Naive thymus-derived CD4-positive, alpha-beta T cell (primary cell): ENCODE measurements at places on chromosomes 1 and 21.

- no peak overlapping the region for H3K27ac ChIP-seq
- no peak for DNase-seq
- peaks cover 59% of the 10 kb centered on the region for H3K4me1 ChIP-seq
These were observed 13.8 kb downstream of the MIER1 start for GRCh38 chr1:66938613-66939012.

DNA sequence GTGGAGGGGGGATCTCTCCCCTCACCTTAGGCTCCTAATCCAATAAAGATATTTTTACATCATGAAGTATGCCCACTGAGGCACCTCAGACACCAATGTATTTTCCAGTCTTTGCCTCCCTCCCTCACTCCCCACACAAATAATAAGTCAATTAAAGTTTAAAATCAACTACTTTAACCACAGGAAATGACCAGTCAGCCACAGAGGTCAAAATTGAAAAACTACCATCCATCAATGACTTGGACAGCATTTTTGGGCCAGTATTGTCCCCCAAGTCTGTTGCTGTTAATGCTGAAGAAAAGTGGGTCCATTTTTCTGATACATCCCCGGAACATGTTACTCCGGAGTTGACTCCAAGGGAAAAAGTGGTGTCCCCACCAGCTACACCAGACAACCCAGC lies 70.6 kb upstream of the DYNLT5 start:
- no peak overlapping the region for H3K27ac ChIP-seq
- no peaks in the 10 kb centered on the region for H3K36me3 ChIP-seq
- no peaks in the 10 kb centered on the region for H3K4me1 ChIP-seq
- H3K27me3 ChIP-seq: no peaks in the 10 kb centered on the region
- no peak overlapping the region for H3K4me3 ChIP-seq

GRCh38 chr1:42832641-42833240 lies 13.7 kb upstream of the ZNF691 start:
- no peak overlapping the region for H3K4me3 ChIP-seq
- no peak overlapping the region for H3K27ac ChIP-seq
- no peaks in the 10 kb centered on the region for H3K36me3 ChIP-seq
- no peak for DNase-seq
- H3K4me1 ChIP-seq: no peaks in the 10 kb centered on the region
- H3K27me3 ChIP-seq: no peaks in the 10 kb centered on the region

GRCh38 chr1:219081943-219082925 lies 91.4 kb upstream of the LYPLAL1 start:
- DNase-seq: no peak
- H3K4me1 ChIP-seq: no peaks in the 10 kb centered on the region
- no peak overlapping the region for H3K27ac ChIP-seq
- no peak overlapping the region for H3K4me3 ChIP-seq

DNA sequence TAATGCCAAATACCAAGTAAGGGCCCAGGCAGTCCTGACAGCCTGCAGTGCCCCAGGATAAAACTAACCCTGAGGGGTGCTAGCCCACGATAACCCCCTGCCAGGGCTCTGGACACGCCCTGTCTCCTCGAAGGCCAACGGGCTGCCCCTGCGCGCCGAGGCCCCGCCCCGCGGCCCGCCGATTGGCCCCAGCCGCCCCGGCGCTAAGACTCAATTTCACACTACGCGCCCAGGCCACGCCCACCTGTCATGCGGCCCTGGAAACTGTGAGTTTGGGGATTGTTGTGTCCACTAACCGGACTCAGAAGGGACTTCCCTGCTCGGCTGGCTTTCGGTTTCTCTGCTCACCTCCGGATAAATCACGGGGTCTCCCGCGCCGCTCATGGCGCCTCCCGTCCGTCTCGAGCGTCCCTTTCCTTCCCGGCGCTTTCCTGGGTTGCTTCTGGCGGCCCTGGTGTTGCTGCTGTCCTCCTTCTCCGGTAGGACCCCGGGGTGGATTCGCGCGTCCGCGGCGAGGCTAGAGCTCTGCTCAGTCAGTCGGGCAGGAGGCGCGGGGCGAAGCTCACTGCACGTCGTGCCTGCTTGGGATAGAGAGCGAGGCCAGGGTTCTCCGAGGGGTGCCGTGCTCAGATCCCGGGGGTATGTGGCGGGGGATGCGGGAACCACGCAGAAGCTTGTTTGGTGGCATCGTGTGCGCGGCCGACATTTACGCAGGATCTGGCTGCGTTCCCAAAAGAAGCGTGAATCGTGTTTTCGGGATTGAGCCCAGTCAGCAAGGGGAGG lies at the start of gene CR1L:
Gene CR1L, plus strand, starts transcription at position 282 of the 783 bp plus-strand sequence. Its CDS starts 101 bp downstream, at position 383.
- peak within 1 kb of the TSS; percentile 66 for H3K4me3 ChIP-seq
- H3K4me1 ChIP-seq: peaks cover 9% of the 10 kb centered on the region
- peaks cover 7% of the 10 kb centered on the region for H3K27me3 ChIP-seq
- DNase-seq: peak; percentile 71

GRCh38 chr1:239058190-239058589 lies 328.2 kb upstream of the CHRM3 start:
- H3K4me1 ChIP-seq: no peaks in the 10 kb centered on the region
- DNase-seq: no peak

DNA sequence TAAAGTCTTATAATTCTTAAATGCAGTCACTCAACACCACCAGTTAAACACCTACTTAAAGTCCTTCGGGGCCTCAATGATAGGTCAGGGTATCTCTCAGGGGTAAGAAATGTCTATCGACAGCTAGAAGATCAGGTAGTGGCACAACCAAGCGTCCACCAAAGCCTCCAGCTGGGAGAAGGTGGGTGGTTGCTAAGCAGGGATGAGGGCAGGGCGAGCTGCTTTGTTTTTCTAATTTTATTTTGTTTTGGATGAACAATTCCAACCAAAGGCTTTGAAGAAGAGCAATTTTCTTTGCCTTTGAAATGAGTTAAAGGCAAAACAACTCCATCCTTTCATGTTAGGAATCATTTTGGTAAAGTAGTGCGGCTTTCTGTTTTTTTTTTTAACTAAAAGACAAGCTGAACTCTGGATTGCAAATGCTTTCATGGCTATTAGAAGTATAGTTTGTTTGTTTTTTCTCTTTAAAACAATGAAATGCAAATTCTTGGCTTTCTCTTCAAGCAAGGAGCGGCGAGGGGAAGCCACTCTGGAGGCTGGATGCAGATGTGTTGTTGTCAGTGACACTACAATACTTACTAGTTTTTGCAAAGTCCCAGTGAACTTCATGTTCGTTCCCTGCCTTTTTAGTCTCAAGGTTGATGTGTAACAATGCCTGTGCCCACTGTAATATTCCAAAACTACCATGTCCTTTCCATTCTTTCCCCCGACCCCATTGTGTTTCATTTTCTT lies 106.0 kb downstream of the MRPS6 start:
- no peak overlapping the region for H3K4me3 ChIP-seq
- no peaks in the 10 kb centered on the region for H3K4me1 ChIP-seq
- H3K27ac ChIP-seq: no peak overlapping the region
- no peaks in the 10 kb centered on the region for H3K36me3 ChIP-seq
- no peak for DNase-seq
- H3K27me3 ChIP-seq: no peaks in the 10 kb centered on the region

- no peaks in the 10 kb centered on the region for H3K36me3 ChIP-seq
- no peak overlapping the region for H3K27ac ChIP-seq
- peak; percentile 10 for DNase-seq
- no peaks in the 10 kb centered on the region for H3K4me1 ChIP-seq
- no peaks in the 10 kb centered on the region for H3K27me3 ChIP-seq
These were observed 55.5 kb downstream of the FOXO6 start for GRCh38 chr1:41416552-41417334.

GRCh38 chr1:160437432-160438316 lies 37.3 kb downstream of the VANGL2 start:
- H3K27ac ChIP-seq: peak overlapping the region; percentile 80
- H3K4me3 ChIP-seq: peak overlapping the region; percentile 59
- peak; percentile 33 for DNase-seq
- H3K36me3 ChIP-seq: no peaks in the 10 kb centered on the region
- H3K4me1 ChIP-seq: peaks cover 33% of the 10 kb centered on the region

DNA sequence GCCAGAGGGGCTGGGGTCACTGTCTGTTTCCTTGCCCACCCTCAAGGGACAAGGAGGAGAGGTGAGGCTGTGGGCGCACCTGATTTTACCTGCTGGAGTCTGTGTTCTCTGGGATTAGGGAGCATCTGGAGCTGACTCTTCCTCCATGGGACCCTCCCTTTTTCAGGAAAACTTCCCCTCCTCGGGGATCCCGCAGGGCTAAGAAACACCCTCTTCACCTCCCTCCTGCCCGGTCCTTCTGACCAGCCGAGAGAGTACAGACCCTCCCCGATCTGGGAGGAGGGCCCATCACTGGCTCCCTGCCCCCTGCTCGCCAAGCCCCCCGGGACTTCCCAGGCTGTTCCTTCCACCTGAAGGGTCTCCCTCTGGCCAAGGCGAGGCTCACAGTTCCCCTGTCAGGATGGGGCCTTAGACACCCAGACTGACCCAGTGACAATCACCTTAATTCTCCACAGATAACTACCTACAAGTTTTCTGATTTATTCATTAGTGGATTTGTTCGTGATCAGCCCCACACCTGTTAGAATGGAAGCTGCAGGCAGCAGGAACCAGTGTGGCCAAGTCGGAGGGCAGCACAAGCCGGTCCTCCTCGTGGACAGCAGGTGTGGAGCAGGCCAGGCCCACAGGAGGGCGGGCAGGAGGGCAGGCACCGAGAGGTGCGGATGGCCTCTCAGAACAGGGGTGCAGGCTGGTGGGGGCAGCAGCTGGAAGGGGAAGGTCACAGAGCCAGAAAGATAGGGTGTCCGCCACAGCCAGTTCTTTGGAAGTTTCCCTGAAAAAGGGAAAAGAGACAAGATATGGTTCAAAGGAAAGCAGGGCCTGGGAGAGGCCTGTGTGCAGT lies 15.9 kb upstream of the SAMD11 start:
- H3K4me1 ChIP-seq: no peaks in the 10 kb centered on the region
- DNase-seq: no peak
- H3K27ac ChIP-seq: no peak overlapping the region

DNA sequence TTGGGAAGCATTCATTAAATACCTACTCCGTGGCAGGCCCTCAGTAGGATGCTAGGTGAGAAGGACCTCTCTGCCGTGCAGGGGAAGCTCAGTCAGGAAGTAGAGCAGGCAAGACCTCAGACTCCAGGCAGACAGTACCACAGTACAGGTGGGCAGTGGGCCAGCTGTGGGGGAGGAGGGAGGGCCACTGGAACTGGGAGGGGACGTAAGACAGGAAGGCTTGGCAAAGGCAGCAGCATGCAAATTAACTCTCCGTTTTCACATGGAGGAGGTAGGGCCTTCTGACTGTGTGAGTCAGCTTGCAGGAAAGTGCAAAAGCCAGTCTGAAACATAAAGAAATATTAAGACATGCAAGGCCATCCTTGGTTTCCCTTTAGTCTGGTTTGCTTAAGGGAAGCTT lies 157.7 kb downstream of the TRIM33 start:
- H3K4me1 ChIP-seq: no peaks in the 10 kb centered on the region
- DNase-seq: no peak
- no peak overlapping the region for H3K4me3 ChIP-seq
- H3K36me3 ChIP-seq: no peaks in the 10 kb centered on the region
- no peak overlapping the region for H3K27ac ChIP-seq

GRCh38 chr1:62908168-62908695 lies 124.3 kb downstream of the ATG4C start:
- no peak overlapping the region for H3K4me3 ChIP-seq
- no peak overlapping the region for H3K27ac ChIP-seq
- no peaks in the 10 kb centered on the region for H3K36me3 ChIP-seq
- no peak for DNase-seq
- no peaks in the 10 kb centered on the region for H3K4me1 ChIP-seq

- no peaks in the 10 kb centered on the region for H3K36me3 ChIP-seq
- no peaks in the 10 kb centered on the region for H3K27me3 ChIP-seq
- no peak overlapping the region for H3K27ac ChIP-seq
- DNase-seq: no peak
- H3K4me3 ChIP-seq: no peak overlapping the region
These were observed 20.6 kb downstream of the REG4 start for GRCh38 chr1:119790451-119791198.

DNA sequence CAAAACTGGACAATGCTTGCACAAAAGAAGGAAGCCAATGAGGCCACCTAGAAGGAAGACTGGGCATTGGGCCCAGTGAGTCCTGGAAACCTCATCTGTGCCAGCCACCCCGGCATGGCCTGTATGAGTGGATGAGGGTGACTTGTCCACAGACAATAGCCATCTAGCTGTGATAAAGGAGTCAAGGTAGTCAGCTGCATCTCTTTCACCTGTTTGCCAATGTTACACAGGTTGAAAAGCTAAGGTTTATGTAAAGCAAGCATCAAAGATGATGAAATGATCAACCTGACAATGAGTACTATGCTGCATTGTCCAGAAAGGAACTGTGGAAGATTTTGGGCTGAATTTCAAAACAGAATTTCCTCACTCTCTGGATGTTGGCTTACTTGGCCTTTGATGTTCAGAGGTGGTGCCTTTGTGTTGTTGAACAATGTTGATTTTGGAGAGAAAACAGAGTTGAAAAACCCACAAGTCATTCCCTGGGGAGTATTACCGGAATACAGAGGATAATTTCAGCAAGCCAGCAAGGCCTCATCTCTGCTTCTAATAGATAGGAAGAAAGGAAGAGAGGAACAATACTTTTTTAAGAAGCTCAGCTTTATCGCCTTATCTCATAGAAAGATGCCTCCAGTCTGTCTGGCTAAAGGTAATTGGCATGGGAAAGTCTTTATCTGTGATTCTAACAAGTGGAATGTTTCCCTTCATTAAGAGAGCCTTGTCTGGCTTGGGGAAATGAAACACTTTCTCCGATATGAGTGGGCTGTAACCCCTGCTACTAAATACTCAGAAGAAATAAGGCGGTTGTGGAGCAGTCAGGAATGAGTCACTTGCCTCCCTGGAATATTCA lies 11.4 kb upstream of the SELE start:
- no peak for DNase-seq
- H3K27me3 ChIP-seq: no peaks in the 10 kb centered on the region
- no peak overlapping the region for H3K4me3 ChIP-seq

- H3K27ac ChIP-seq: peak overlapping the region; percentile 7
- no peak overlapping the region for H3K4me3 ChIP-seq
- no peaks in the 10 kb centered on the region for H3K4me1 ChIP-seq
These were observed 13.6 kb upstream of the C1QTNF12 start for GRCh38 chr1:1259951-1260600.

DNA sequence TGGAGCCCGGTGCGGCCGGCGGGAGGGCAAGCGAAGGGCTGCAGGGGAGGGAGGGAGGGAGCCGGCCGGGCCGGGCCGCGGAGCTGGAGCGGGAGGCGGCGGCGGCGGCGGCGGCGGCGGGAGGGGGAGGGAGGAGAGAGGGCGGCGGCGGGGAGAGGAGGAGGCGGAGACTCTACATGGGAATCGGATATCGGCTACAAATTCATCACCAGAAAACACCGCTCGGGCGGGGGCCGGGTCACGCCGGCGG lies at the start of gene AKT3:
Gene AKT3, minus strand, starts transcription at position 42 of the 250 bp plus-strand sequence. CDS start 7,073 bp downstream, outside the sequence.
- H3K27ac ChIP-seq: peak within 1 kb of the TSS; percentile 97
- H3K4me3 ChIP-seq: peak within 1 kb of the TSS; percentile 75
- no peaks in the 10 kb centered on the region for H3K27me3 ChIP-seq
- no peak for DNase-seq
- H3K4me1 ChIP-seq: peaks cover 4% of the 10 kb centered on the region
- no peaks in the 10 kb centered on the region for H3K36me3 ChIP-seq

DNA sequence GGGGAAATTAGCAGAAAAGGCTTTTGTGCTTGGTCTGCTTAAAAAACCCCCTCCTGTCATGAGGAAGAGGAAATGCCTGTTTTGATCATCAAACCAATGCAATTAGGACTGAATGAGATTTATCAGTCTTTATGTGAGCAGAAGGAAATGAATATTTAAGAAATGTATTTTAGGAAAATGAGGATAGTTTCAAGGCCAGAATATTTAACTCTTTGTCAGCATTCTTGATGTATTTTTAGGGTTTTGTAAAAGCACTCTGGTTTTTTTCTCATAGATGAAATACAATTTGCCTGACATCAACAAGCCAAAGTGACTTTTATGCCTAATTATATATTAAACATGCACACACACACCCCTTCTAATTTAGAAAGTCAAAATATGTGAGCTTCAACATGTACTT lies 213.8 kb downstream of the GRIK1 start:
- no peaks in the 10 kb centered on the region for H3K36me3 ChIP-seq
- no peak overlapping the region for H3K27ac ChIP-seq
- DNase-seq: no peak
- no peaks in the 10 kb centered on the region for H3K27me3 ChIP-seq
- H3K4me1 ChIP-seq: no peaks in the 10 kb centered on the region
- no peak overlapping the region for H3K4me3 ChIP-seq
